ENCODE measurements at places on chromosomes 1 and 21. TPM values are rescaled to one million over a fixed set of nuclear protein-coding genes. Genes with fewer than 3 reads are reported as not detected.

DNA sequence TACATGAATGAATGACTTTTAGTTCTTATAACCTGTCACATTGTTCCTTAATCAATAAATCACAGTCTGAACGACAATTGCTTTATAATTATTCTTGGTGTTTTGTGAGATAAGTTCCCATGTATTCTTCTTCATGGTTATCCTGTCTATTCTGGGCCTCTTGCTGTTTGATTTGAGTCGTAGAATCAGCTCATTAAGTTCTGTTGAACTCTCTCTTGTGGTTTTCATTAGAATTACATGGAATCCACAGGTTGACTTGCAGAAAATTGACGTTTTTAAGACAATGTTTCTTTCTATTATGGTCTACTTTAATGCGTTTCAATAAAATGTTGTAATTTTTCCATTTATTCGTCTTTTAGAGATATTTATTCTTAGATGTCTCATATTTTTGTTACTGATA lies 4.0 kb upstream of the LCE1A start:
- no peak for DNase-seq

DNA sequence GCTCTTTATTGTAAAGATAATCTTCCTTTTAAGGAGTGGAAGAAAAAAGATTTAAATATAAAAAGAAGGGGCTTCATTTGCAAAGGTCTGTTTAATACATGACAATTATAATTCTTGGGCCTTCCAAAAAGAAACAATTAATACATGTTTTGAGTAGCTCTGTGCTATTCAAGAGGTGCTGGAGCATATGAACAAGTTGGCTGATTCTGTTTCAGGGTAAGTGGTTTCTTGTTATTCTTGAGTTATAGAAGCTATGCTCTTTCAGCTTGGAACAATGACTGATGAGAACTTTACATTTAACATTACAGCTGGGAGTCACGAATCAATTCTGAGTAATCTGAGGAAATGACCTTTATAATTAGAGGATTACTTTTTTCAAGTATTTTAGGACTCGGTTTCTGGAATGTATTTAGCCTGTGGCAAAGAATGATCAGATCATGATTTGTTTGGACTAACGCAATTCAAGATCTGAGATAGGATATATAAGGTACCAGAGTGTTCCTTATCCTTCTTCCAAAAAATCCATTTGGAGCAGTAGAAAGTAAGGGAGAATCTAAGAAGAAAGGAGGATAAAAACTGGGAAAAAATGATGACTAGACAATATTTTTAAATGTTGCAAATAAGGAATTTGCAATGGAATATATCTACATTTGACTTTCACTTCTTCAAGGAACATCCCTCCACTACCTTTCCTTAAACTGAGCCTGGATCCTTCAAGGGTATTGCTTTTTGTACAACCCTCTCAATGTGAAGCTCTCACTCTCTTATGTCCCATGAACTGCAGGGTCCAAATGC lies 77.1 kb upstream of the KCTD3 start:
- no peak for DNase-seq

RHD gene
- total RNA-seq: not detected

SUSD4 gene
- 1.1 TPM for total RNA-seq

PRDM2 gene
- 44.0 TPM for total RNA-seq

USH2A gene
- total RNA-seq: not detected

DNA sequence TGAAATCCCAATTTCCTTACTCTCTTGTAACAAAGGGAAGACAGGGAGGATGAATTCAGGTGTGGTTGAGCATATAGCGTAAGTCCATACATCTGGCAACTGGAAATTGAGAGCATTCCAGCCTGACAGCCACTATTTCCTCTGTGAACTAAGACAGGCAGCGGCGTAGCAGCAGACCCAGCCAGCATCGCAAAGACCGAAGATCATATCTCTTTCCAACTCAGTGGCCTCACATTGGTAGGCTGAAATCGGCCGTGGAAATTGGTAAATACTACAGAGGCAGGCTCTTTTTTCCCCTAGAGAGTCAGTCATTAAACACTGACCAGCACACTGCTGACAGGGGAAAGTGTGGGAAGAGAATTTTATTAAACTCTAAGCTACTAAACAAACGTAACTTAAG lies 43.4 kb downstream of the TARBP1 start:
- no peak for DNase-seq

TEKT2 gene
- not detected for total RNA-seq

DNA sequence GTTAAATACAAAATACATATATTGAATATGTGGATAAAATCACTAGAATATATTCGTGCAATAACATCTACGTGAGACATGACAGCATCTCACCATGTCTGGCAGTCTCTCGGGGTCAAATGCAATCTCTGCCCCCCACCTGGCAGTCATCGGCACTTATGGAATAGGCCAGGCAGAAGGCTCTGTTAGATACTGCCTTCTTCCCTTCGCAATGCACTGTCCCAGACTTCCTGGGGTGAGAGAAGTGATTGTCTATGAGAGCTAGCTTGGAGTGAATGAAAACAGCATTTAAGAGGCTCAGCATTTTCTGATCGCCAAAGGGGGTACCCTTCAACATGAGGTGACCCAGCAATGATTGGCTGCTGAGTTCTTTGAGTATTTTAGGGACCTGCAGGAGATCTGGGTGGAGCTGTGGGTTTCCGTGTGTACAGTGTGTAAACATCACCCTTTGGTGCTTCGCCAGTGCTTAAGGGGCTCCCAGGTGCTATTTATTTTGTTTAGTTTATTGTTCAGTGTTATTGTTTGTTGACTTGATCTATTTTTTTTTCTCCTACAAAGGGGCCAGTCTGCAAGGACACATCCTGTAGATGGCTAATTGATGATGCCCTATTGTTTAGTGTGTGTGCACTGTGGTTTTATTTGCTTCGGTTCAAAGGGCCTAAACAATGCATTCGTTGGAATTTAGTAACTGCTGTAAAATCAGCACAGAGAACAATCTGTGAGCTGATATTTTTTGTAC lies 10.2 kb downstream of the ERG start:
- no peak for DNase-seq

RAB3B gene
- 0.34 TPM for total RNA-seq

DNA sequence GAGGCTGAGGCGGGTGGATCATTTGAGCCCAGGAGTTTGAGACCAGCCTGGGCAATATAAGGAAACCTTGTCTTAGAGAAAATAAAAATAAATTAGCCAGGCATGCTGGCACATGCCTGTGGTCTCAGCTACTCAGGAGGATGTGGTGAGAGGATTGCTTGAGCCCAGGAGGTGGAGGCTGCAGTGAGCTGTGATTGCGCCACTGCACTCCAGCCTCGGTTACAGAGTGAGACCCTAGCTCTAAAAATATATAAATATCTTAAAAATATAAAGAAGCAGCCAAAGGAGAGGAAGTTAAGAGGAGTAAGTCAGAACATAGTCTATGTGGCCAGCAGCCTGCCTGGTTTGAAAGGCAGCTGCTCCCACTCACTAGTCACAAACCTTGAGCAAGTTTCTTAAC lies 4.5 kb upstream of the IL10RB start:
- no peak for DNase-seq

CLDN17 gene
- total RNA-seq: not detected

RGS8 gene
- not detected for total RNA-seq

DNA sequence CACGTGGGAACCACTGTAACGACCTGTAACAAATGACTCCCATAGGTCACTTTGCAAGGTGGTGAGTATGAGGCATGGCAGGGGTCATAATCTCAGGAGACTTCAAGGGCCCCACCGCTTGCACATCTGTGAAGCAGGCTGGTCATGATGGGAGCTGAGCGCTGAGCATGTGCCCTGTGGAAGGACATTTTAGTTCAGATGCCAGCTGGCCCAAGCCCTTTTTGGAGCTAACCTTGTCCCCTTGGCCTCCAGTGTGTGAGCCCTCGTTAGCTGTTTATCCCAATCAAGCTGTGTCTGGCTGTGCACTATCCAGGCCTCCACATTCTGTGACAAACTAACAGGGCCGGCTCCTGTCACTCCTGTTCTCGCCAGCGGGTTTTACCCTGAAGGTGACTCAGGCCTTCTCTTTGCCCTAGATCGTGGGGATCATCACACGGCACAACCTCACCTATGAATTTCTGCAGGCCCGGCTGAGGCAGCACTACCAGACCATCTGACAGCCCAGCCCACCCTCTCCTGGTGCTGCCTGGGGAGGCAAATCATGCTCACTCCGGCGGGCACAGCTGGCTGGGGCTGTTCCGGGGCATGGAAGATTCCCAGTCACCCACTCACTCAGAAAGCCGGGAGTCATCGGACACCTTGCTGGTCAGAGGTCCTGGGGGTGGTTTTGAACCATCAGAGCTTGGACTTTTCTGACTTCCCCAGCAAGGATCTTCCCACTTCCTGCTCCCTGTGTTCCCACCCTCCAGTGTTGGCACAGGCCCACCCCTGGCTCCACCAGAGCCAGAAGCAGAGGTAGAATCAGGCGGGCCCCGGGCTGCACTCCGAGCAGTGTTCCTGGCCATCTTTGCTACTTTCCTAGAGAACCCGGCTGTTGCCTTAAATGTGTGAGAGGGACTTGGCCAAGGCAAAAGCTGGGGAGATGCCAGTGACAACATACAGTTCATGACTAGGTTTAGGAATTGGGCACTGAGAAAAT lies 7.6 kb downstream of the NPPA start:
- no peak for DNase-seq

- DNase-seq: no peak
These were observed 54.8 kb upstream of the LRRN2 start for GRCh38 chr1:204740354-204740753.

DNA sequence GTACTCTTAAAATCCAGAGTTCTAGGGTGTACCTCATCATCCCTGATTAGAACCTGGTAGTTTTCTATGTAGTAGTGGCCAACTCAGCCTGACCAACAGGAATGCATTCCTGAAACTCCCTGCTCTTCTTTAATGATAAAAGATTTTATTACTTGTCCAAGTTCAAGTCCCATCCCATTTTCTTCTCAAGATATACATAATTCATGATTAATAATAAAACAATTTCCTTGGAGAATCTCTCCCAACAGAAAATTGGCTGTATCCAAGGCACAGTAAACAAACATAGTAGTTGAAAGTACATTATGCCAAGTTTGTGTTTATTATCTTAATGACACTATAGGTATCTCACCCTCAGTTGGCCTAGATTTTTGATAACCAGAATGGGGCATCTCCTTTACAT lies 714.1 kb upstream of the ADAMTS5 start:
- DNase-seq: no peak

- DNase-seq: no peak
These were observed 6.2 kb downstream of the BARHL2 start for GRCh38 chr1:90710579-90711536.

DNA sequence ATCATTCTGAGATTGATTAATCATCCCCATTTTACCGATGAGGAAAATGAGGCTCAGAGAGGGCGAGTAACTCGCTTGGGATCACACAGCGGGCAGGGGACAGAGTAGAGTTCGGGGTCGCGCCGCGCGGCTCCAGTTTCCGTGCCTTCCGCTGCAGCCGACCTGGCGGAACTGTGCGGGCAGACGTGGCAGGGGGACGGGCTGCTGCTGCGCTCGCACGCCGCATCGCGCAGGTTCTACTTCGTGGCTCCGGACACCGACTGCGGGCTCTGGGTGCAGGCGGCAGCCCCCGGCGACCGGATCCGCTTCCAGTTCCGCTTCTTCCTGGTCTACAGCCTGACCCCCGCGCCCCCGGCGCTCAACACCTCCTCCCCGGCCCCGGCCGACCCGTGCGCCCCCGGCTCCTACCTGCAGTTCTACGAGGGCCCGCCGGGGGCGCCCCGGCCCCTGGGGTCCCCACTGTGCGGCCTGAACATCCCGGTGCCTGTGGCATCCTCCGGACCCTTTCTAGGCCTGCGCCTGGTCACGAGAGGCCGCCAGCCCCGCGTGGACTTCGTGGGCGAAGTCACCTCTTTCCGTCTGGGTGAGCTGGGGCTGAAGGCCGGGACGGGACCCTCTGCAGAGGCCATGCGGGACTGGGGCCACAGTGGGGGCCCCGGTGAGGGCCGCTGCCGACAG lies 2.3 kb downstream of the LDLRAD2 start:
- DNase-seq: peak; percentile 60

DNA sequence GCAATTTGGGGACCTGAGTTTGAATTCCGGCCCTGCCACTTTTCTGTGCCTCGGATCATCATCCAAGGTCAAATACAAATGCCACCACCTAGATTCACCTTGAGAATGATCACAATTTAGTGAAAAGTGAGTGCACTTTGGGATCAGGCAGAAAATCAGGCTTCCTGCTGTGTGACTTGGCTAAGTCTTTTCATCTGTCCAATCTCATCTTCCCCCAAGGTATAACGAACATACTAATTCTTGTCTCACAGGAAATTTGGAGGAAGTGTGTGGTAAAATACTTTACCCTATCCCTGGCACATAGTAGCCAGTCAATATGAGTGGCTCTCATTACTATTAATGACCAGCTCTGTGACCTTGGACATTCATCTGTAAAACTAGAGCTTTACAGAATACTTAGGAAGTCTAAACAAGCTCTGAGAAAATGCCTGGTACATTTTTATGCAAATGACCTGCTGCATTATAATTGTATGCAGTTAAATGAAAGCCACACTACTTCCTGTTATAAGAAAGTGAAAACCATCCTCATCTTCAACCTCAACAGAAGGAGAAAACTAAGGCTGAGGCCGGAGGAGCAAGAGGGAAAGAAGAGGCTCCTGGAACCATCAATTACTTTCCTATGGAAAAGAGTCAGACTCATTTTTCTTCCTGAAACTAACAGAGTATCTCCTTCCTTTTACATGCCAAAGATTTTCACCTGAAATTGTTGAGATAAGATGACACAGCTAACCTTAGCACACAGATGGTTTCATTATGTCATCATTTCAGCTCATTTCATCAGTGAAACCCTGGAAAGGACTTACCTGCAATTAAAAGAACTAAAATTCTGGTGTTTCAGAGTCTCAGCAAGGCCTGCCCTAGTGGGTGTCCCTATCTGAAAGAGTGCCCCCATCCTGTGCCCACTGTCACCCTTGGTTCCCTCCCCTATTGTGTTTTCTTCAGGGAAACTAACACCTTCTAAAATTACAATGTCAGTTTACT lies 32.6 kb upstream of the RGS8 start:
- no peak for DNase-seq

OR2G2 gene
- total RNA-seq: not detected
